ENCODE measurements at places on chromosomes 12 and 14. TPM values are rescaled to one million over a fixed set of nuclear protein-coding genes. Genes with fewer than 3 reads are reported as not detected.
A peak's percentile ranks its signal among the peaks of the same experiment; 100 is the strongest.

DNA sequence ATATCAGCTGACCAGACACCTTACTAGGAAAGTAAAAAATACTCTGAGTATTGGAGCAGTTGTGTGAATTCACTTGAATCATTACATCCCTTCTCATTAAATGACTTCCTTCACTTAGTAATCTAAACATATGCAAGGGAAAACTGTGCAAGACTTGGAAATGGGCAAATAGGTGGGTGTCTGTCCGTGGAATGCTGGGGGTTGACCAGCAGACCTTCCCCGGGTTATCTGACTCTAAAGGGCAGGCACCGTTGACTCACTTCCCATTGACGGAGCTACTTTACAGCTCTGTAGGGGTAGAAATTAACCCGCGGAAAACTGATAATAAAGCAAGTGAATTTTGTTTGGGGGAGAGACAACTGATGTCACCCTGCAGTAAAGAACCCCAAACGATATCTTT lies 199.3 kb downstream of the TTC7B start:
- no peak overlapping the region for H3K4me3 ChIP-seq
- DNase-seq = no peak
- no peak overlapping the region for H3K27ac ChIP-seq
- no peaks in the 10 kb centered on the region for H3K36me3 ChIP-seq
- H3K27me3 ChIP-seq = no peaks in the 10 kb centered on the region

DNA sequence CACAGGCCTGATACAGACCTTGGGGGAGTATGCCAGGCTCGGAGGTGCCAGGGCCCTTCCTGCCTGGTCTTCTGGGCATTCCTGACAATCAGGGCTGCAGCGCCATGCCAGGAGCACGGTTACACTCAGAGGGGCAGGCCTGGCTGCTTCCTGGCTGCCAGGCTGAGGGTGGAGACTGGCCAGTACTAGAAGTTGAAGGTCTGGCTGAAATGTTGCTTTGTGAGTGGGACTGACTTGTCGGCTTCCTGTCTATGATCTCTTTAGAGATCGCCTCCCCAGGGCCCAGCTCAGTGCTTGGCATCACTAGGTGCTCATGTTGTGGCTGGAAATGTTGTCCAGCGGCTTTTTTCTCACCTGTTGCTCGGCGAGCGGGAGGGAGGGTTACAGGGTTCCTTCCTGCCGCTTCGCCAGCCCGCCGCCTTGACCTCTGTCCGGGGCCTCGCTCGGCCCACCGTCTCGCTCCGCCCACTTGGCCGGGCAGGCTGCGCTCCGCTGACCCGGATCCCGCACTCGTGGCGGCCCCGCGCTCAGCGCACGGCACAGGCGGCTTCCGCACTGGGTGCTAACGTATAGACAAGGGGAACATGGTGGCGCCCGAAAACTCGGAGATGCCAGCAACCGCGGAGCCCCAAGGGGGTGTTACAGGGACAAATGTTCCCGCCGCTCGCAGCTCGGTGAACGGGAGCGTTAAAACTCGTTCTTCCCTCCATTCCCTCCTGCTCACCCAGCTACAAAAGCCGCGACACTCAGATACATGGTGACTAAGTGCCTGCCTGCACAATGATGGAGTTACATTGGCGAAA lies 32.6 kb downstream of the PAPLN start:
- H3K27me3 ChIP-seq = no peaks in the 10 kb centered on the region
- DNase-seq = no peak
- H3K36me3 ChIP-seq = no peaks in the 10 kb centered on the region
- H3K4me3 ChIP-seq = no peak overlapping the region
- no peak overlapping the region for H3K27ac ChIP-seq

PWP1 gene
- 61.7 TPM for total RNA-seq

DNA sequence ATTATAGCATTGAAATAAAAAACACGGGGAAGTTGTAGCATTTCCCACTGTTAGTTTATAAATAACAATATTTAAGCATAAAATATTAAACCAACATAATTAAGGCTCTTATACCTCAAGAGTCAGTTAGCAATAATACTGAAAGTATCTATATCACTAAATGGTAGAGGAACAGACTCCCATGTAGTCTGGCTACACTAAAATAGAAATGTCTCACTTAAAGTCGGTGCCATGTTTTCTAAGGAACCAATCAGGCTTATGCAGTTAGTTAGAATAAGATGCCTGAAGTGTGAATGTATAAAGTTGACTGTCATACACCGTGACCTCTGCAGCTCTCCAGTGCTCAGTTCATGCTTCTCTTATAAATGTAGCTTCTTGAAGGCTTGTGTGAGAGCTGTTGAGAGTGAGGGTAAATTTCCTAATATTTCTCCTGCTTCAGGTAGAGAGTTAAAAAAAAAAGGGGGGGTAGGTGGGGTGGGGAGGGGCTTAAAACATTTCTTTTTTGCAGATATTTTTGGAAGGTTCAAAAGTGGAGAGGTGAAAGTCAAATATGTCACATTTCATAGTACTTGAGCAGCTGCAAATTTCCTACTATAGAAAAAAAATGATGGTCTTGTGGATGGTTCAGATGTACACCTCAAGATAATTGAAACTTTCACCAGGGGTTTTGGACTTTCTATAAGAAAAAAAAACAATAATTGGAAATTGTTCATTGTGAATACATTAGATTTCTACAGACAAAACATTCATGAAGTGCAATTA lies 64.5 kb downstream of the PTCSC3 start:
- no peak for DNase-seq
- H3K27ac ChIP-seq = no peak overlapping the region
- H3K4me3 ChIP-seq = no peak overlapping the region
- no peaks in the 10 kb centered on the region for H3K36me3 ChIP-seq

- peaks cover 93% of the 10 kb centered on the region for H3K4me1 ChIP-seq
- no peaks in the 10 kb centered on the region for H3K27me3 ChIP-seq
- peaks cover 15% of the 10 kb centered on the region for H3K36me3 ChIP-seq
- H3K27ac ChIP-seq = peak overlapping the region; percentile 100
- no peak for DNase-seq
Observed at GRCh38 chr12:122870867-122871664, 24.9 kb downstream of the VPS37B start.

GRCh38 chr12:87796961-87797516 lies 232.2 kb downstream of the C12orf50 start:
- H3K4me3 ChIP-seq = no peak overlapping the region
- DNase-seq = no peak
- no peaks in the 10 kb centered on the region for H3K4me1 ChIP-seq
- H3K27ac ChIP-seq = no peak overlapping the region

- H3K27ac ChIP-seq = peak overlapping the region; percentile 78
- peak overlapping the region; percentile 57 for H3K4me3 ChIP-seq
- H3K36me3 ChIP-seq = no peaks in the 10 kb centered on the region
- DNase-seq = no peak
- peaks cover 18% of the 10 kb centered on the region for H3K4me1 ChIP-seq
- no peaks in the 10 kb centered on the region for H3K27me3 ChIP-seq
Observed at GRCh38 chr12:68237078-68237477, 11.5 kb upstream of the IL26 start.

KRT6C gene
- not detected for total RNA-seq
